ENCODE measurements at places on chromosomes 3 and 15. TPM values are rescaled to one million over a fixed set of nuclear protein-coding genes. Genes with fewer than 3 reads are reported as not detected.

Gene NOX5
- polyA plus RNA-seq, result 0.30 TPM

Gene SHISA5
- polyA plus RNA-seq, result 101 TPM

Gene SPINT1
- polyA plus RNA-seq, result 73.3 TPM

Gene ANKRD34C
- polyA plus RNA-seq, result 0.08 TPM

Gene FAM107A
- polyA plus RNA-seq, result 7.4 TPM

Gene RGMA
- polyA plus RNA-seq, result 13.1 TPM

Gene ACAD9
- 51.0 TPM for polyA plus RNA-seq
